ENCODE measurements at places on chromosomes 2 and 18. TPM values are rescaled to one million over a fixed set of nuclear protein-coding genes. Genes with fewer than 3 reads are reported as not detected.

The FBXO36 gene
- total RNA-seq: 6.7 TPM

GRCh38 chr2:40173276-40173675, 278.6 kb downstream of the SLC8A1 start:
- DNase-seq: no peak

DNA sequence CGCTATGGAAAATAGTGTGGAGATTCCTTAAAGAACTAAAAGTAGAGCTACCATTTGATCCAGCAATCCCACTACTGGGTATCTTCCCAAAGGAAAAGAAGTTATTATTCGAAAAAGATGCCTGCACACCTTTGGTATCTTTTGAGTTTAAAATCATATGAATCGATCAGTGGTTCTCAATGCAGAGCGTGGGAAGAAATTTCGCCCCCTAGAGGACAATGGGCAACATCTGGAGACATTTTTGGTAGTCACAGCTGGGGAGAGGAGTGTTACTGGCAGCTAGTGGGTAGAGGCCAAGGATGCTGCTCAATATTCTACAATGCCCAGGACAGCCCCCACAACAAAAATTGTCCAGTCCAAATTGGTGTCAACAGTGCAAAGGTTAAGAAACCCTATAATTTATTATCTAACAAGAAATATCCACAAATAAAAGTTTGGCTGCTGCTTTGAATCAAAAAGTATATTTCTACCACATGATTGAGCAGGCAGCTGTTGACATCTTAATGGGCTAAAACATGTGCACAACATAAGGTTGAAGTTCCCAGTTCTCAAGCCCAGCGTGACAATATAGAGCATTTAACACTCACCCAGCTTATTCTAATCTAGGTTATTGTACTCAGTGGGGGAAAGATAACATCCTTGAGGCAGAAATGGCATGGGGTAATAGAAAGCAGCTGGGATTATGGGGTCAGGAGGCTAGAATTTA, 425.7 kb downstream of the LRATD1 start:
- peak; percentile 66 for DNase-seq

The BCL2 gene
- total RNA-seq: 1.4 TPM

DNA sequence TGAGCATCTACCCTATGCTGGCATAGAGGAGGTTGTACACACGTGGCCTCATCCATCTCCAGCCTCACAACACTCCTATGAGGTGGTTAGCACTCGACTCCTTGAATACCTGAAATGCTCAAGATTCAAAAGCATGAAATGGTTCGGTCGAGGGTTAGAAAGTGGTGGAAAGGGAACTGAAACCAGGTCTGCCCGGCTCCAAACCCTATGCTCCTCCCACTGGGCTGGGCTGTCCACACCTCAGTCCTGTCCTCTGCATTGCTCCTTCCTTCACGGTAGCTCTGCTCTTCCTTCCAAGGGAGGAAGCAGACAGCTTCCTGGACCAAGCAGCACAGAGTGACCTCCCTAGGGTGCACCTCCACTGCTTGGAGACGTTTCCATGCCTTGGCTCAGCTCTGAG, 565.2 kb upstream of the ID2 start:
- no peak for DNase-seq

The GULP1 gene
- 26.5 TPM for total RNA-seq

GRCh38 chr2:216683846-216684245, 11.5 kb downstream of the IGFBP5 start:
- no peak for DNase-seq

GRCh38 chr2:191938779-191939178, 91.9 kb upstream of the CAVIN2 start:
- no peak for DNase-seq

The CLEC4F gene
- total RNA-seq: not detected

GRCh38 chr2:38505779-38506178, 96.9 kb downstream of the HNRNPLL start:
- DNase-seq: no peak

The EGR4 gene
- total RNA-seq: 0.23 TPM

GRCh38 chr2:212794471-212794870, 255.9 kb upstream of the ERBB4 start:
- no peak for DNase-seq

- DNase-seq: no peak
Observed at GRCh38 chr18:26783170-26783569, 82.3 kb downstream of the AQP4 start.

The KCNIP3 gene
- total RNA-seq: 0.26 TPM

GRCh38 chr2:1173528-1173927, 222.9 kb downstream of the SNTG2 start:
- no peak for DNase-seq

DNA sequence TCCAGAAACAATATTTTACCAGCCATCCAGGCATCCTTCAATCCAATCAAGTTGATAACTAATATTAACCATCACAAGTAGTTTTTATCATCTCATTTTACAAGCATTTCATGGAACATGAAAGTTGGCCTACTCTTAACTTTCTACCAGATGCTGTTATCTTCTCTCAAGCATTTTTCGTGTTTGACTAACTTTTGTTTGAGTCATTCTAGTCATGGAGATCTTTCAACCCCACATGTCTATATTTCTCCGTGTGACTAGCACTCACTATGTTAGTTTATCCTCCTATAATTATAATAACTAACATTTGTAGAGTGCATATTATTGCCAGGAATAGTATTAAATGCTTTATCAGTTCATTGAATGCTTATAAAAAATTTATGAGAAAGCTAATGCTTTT, 307.0 kb upstream of the CWC22 start:
- DNase-seq: no peak
